T-helper 9 cell (primary cell): ENCODE measurements at places on chromosomes 12 and 14.

DNA sequence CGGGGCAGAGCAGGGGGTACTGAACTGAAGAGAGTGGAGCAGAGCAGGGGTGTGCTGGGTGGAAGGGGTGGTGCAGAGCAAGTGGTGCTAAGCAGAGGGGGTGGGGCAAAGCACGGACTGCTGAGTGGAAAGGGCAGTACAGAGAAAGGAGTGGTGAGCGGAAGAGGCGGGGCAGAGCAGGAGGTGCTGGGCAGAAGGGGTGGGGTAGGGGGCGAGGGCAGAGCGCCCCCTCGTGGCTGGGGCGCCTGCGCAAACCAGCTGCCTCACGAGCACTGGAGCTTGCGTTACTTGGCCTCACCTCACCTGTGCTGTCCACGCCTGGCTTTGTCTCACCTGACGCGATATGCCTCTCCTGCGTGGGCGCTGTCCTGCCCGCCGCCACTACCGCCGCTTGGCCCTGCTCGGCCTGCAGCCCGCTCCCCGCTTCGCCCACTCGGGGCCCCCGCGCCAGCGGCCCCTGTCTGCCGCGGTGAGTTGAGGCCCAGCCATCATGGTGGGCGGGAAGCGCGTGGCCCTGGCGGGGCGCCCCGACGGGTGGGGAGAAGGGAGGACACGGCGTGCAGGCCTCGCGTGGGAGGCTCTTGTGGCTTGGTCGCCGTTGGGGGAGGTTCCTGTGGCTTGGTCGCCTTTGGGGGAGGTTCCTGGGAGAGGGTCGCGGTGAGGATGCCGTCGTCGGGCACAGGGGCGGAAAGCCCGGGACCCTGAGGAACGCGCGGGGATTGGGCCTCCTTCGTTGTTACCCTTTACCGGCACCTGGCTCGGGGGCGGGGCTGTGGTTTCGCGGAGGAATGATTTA is at the start of gene COX8C:
TSS of gene COX8C (plus strand) at position 257 of the 796 bp plus-strand sequence. CDS start at position 344, 87 bp downstream.
- DNase-seq: no peak

DNA sequence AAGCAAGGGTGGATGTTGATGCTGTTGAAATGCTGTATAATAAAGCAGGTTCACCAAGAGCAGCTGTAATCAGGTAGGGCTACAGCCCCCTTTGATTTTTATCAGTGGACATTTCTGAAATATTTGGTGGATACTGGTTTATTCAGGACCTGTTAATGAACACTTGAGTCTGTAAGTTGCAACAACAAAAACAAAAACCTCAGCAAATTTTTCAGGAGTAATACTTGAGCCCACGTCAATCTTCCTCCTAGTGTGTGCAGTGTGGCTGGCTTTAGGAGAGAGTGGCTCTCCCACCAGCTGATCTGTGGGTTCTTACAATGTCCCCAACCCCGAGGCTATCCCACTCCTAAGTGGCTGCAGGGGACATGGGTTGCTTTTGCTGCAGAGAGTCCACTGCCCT is 347.8 kb downstream of the GLT1D1 start:
- DNase-seq: no peak

GRCh38 chr12:89064151-89064550 is 288.1 kb downstream of the DUSP6 start:
- no peak for DNase-seq

DNA sequence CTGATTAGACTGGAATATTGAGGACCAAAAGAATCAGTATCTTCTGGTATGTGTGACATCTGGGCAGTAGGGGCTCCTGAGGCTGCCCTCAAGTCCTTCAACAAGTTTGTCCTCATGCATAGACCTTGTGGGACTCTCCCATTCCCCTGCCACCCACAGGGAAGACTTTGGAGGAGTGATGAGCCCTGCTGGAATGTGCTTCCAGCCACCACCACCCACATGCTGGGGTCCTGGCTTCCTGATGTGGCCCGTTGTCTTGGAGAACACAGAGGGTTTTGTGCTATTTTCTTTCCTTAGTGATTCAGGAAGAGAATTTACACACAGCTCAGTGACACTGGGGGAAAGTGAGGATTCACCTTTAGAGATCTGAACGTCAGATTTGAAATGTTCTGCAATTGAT is 29.2 kb upstream of the SEL1L start:
- no peak for DNase-seq

DNA sequence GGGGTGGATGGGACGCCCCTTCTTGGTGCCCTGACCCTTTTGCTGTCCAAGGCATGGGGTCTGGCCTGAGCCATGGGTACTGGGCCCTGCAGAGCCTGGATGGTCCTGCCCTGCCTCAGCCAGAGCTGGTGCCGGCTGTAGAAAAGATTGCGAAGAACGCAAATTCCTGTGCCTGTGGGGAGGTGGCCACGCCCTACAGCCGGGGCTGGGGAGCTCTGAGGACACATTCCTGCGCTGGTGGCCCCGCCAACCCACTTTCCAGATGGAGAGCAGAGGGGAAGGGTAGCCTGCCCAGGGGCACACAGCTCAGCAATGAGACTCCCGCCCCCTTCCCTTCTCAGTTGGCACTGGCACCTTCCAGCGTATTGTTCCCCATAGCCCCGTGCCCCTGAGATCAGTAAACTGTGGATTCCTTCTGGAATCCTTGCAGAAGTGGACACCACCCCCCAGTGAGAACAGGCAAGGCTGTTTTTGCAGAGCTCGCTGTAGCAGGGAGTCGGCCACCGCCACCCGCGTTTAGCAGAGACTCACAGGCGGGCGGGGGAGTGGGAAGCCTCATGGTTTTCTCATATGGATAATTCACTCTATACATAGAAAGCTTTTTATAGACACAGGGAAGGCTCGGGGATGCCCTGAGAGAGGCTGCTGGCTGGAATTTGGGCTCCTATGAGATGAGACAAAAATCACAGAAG is 8.6 kb downstream of the INF2 start:
- no peak for DNase-seq

- DNase-seq: no peak
Measured at GRCh38 chr12:2020511-2020910, 16.3 kb upstream of the DCP1B start.

DNA sequence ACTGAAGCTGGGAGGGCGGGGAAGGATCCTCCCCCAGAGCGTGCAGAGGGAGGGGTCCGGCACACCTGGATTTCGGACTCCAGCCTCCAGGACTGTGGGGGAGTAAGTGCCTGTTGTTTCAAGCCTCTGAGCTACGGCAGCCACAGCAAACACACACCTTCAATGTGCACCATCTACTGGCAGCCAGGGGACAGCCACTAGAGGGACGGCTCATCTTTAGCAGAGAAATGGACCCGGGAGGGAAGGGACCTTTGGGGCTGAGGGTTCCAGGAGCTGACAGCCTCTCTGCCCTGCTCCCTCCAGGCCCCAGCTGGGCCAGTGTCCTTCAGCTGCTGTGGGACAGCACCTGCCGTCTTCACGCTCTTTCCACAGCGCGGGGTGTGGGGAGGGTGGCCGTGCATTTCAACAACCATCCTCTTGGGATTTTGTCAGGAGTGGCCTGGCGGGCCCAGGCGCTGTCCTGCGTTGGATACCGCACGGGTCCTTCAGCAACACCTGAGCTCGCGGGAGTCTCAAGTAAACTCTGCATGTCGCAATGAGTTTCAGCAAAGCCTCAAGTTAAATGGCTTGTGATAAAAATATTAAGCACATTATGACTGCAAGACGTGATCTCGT is 209.2 kb upstream of the C14orf180 start:
- no peak for DNase-seq

- DNase-seq: no peak
Measured at GRCh38 chr14:104149617-104150135, 11.3 kb downstream of the KIF26A start.

DNA sequence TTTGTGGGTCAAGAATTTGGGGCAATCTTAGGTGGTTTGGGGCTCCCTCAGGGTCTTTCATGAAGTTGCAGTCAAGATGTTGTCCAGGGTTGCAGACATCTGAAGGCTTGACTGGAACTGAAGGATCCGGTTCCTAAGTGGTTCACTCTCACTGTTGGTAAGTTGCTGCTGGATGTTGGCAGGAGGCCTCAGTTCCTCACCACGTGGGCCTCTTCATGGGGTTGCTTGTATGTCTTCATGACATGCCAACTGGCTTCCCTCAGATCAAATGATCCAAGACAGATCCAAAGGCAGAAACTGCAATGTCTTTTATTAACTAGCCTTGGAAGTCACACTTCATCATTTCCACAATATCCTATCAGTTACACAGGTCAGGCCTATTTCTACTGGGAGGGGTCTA is 49.2 kb downstream of the ARF6 start:
- no peak for DNase-seq

DNA sequence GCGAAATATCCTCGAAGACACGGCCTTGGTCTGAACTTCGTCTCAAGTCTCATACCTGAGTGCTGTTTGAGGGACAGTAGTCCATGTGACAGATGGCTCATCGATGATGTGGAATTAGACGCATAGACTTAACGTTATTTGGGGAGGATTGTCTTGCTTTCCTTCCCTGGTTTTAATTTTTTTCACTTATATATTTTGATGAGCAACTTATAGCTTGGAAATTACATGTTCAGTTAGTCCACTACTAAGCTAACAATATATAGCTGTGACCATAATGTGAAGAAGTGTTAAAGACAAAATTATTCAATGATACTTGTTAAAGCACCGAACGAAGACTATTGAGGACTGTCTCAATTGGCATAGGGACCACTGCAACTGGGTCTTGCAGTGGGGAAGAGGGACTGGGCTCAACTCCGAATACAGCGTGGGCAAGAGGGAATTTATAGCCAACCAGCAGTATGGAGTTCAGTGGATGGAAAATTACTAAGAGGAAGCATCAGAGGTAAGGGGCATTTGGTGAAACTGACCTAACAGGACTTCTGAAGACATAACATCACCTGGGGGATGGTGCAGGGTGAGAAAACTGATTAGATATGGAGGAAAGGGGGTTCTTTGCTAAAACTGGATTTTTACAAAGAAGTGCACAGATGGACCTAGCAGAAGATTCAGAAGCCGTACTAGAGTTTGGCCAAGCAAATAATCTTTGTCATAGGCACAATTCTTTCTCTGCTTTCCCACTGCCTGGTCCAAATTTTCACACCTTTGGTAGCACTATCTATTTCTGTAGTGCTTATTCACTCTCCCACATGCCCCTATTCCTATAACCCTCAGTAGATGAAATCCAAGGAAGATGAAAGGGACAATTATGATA is 910 bp upstream of the TM7SF3 start:
- no peak for DNase-seq

- DNase-seq: no peak
Measured at GRCh38 chr12:124874188-124874587, 10.5 kb upstream of the SCARB1 start.

- no peak for DNase-seq
Measured at GRCh38 chr12:6871052-6871957, 1.8 kb downstream of the SPSB2 start.

- no peak for DNase-seq
Measured at GRCh38 chr12:120994589-120995337, 16.4 kb downstream of the HNF1A start.

DNA sequence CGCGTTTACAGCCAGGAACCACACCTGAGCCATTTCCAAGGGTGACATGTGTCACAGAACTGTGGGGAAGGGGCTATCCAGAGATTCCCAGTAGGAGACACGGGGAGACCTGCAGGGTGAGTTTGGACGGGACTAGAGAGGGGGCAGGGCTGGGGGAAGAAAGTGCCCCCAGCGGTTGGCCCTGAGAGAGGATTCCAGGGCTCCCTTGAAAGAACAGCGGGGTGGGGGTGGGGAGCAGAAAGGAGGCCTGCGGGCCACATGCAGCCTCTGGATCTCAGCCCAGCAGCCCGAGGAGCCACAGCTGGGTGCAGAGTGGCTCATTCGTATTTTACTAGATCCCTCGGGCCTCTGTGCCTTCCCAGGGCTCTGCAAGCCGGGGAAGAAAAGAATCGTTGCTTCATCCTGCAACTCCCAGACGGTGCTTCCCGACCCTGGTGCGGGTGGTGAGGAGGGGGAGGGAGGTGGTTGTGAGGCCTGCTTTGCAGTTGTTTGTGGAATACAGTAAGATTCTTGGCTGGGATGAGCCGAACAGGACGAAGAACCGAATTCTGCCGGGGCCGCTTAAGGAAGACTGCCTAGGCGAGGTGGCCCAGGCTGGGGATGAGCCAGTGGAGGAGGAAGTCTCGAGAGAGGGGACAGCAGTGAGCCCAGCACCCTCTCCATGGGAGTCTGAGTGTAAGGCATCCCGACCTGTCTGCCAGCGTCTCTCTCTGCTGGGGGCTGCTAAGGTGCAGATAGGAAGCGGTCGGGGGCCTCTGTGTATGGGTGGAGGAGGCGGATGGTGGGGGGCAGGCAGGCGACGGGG is 36.1 kb upstream of the ANKRD9 start:
- no peak for DNase-seq

GRCh38 chr14:77242752-77243151 is 28.3 kb downstream of the NGB start:
- no peak for DNase-seq

- no peak for DNase-seq
Measured at GRCh38 chr12:78192979-78193378, 362.3 kb downstream of the NAV3 start.

GRCh38 chr12:122651520-122652224 is 51.5 kb downstream of the HCAR2 start:
- no peak for DNase-seq

DNA sequence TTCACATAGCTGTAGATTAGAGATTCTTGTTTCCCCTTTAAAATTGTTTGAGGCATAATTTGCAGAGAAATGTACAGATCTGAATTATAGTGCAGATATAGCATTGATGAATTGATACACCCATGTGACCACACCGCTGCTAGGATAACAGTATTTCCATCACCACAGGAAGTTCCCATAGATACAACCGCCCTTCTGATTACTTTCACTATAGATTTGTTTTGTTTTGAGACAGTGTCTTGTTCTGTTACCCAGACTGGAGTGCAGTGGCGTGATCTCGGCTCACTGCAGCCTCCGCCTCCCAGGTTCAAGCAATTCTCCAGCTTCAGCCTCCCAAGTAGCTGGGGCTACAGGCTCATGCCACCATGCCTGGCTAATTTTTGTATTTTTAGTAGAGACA is 8.8 kb upstream of the ASPG start:
- no peak for DNase-seq

DNA sequence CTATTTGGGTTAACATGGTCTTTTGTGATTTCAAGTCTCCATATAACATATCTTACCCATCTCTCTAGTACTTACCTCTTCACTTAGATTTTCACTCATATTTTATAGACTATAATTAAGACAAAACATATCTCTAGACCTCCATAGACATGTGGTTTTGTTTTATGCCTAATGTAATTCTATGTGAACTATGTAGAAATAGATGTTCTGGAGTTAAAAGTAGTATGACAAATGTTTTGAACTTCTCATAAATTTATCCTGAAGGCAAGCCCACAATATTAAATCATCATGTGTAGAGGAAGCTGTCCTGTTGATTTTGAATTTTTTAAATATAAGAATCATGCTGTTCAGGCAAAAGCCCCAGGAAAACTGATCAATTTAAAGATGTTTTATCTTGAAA is 169.2 kb downstream of the SYT1 start:
- no peak for DNase-seq

- DNase-seq: no peak
Measured at GRCh38 chr12:68792952-68793351, 15.0 kb upstream of the MDM2 start.

- DNase-seq: no peak
Measured at GRCh38 chr12:71441836-71442566, 2.4 kb downstream of the LGR5 start.

DNA sequence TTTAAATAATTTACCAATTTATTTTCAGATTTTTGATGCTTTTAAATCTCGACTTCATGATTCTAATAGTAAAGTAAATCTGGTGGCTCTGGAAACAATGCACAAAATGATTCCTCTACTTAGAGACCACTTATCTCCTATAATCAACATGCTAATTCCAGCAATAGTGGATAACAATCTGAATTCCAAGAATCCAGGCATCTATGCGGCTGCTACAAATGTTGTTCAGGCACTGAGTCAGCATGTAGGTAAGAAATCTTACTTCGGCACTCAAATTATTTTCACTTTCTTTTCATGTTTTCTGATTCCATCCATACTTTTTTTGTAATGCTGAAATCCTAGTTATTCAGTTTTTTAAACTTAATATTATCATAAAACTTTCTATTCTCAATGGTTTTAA is 15.5 kb upstream of the PRPF39 start:
- no peak for DNase-seq
